ENCODE measurements at places on chromosomes 3 and 15. TPM values are rescaled to one million over a fixed set of nuclear protein-coding genes. Genes with fewer than 3 reads are reported as not detected.

Gene GCSAM
- not detected for total RNA-seq

Gene CYP11A1
- not detected for total RNA-seq

Gene C3orf62
- total RNA-seq: 8.4 TPM

Gene FANCD2
- 6.5 TPM for total RNA-seq

Gene MKRN2OS
- total RNA-seq: not detected
